ENCODE measurements at places on chromosomes 2 and 18.

GRCh38 chr18:11544060-11544633, 65.2 kb upstream of the SLC35G4 start:
- no peak for DNase-seq

DNA sequence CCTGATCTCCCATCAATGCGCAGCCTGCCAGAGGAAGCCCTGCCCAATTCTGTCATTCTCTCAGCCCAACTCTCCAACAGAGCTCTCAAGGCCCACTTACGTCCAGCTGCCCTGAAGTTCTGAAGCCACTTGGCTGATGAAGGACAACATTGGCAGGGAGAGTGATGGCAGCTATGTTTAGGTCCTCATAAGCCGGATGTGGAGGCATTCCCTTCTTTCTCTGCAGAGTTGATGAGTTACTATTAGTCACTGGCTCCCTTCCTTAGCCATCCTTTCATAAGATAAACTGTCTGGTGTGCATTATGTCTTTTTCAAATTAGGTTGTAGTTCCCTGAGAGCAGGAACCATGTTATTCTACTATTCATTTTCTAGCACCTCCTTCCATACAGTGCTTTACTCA, 22.5 kb upstream of the TACR1 start:
- DNase-seq = no peak

- DNase-seq = peak; percentile 81
These were observed 31.7 kb upstream of the UBXN4 start for GRCh38 chr2:135709992-135710391.

GRCh38 chr2:133097666-133098065, 427.7 kb upstream of the LYPD1 start:
- DNase-seq = no peak

DNA sequence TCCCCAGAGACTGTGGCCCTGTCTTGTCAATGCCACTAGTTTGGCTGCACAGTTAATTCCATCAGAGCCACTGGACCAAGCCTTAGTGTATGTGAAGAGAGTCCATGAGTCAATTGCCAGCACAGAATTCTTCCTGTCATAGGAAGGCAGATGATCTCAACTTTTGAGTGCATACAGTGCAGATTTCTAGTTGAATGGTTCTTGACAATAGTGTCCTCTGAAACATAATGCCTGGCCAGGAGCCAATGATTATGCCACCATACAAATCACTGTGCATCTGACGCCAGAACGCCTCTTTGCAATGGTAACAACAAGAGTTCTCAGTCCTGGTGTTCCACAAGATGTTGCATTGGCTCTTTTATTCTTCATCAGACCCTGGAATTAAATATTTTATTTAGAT, 7.1 kb downstream of the NEUROD1 start:
- no peak for DNase-seq

GRCh38 chr2:25054720-25055119, 12.8 kb downstream of the EFR3B start:
- no peak for DNase-seq
